Bronchial epithelial cell (primary cell): ENCODE measurements at places on chromosomes 4 and X. TPM values are rescaled to one million over a fixed set of nuclear protein-coding genes. Genes with fewer than 3 reads are reported as not detected.
A peak's percentile ranks its signal among the peaks of the same experiment; 100 is the strongest.

- DNase-seq, result no peak
These were observed 54.9 kb upstream of the PDE5A start for GRCh38 chr4:119683518-119683917.

- no peak for DNase-seq
These were observed 9.9 kb downstream of the PHEX start for GRCh38 chrX:22041907-22042530.

GRCh38 chr4:160318567-160319220, 1215.8 kb downstream of the RAPGEF2 start:
- no peak for DNase-seq

DNA sequence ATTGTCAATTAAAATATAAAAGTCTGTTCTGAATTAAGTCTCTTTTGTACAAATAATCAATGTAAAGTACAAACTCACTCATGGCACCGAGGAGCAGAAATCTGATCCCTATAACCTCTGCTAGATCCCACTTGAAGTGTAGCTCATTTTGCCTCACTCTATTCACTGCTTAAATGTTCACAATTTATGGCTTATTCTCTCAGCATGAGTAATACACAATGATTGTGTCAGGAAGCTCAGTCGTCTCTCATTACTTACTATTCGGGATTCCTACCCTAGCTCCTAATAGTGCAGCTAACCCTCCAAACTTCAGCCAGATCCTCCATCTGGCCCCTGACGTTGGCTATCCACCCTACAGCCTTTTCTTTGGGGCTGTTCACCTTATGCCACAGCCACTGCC, 4.7 kb upstream of the AMMECR1 start:
- peak; percentile 46 for DNase-seq

- no peak for DNase-seq
These were observed 21.0 kb upstream of the CLCN4 start for GRCh38 chrX:10135561-10136399.

DNA sequence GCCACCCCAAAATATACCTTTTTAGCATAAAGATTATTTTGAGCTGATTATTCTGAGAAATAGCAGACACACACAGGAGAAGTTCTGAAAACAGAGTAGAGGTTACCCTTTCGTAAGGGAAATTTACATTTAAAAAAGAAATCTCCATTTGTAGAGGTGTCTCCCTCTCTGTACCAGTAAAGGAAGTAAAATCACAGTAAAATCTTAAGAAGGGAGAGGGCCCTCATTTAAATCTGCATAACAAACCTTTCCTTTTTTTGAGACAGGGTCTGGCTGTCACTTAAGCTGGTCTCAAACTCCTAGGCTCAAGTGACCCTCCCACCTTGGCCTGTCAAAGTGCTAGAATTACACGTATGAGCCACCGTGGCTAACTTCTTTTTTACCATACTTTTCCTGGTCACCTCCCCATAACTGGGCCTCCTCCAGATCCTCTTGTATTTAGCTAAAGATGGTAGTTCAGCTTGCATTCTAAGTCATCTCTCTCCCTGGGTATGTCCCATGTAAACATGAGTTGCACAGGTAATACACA, 92.2 kb upstream of the INTU start:
- DNase-seq, result no peak

DNA sequence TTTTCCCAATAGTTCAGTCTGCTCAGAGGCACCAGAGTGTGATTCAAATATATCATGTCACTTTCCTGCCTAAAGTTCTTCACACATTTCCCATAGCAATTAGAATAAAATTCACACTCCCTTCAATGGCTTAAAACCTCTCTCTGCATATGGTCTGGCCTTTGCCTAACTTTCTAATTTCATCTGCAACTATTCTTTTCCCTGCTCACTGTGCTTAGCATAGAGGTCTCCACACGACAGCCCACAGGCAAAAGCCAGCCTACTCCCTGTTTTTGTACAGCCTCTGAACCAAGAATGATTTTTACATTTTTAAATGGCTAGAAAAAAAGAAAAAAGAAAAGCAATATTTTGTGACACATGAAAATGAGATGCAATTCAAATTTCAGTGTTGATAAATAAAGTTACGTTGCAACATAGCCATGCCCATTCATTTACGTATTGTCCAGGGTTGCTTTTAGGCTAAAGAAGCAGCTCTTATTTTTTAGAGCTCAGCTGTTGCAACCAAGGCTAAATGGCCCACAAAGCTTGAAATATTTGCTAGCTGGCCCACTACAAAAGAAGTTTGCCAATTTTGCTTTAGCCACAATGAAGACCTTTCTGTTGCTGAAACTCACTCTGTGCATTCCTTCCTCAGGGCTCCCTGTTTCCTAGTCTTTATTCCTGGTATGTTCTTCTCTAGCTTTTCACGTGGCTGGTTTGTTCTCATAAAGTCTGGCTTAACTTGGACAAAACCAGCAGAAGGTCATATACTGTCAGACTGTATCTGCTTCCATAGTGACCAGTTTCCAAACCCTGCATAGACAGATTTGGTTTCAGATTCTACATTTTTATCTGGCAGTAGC, 26.6 kb upstream of the IRF2 start:
- no peak for DNase-seq

- peak; percentile 1 for DNase-seq
These were observed 561.5 kb upstream of the PCDH10 start for GRCh38 chr4:132587626-132588025.

- peak; percentile 94 for DNase-seq
These were observed 33.2 kb upstream of the SLC9A7 start for GRCh38 chrX:46791927-46792809.

- DNase-seq, result peak; percentile 9
These were observed 133.1 kb downstream of the AKAP4 start for GRCh38 chrX:50067435-50068284.

GRCh38 chr4:78766026-78766425, 10.1 kb upstream of the BMP2K start:
- DNase-seq, result no peak

- peak; percentile 8 for DNase-seq
These were observed 357.8 kb downstream of the MID1IP1 start for GRCh38 chrX:39158801-39159657.

- no peak for DNase-seq
These were observed 2618.1 kb downstream of the ARAP2 start for GRCh38 chr4:33626221-33626620.

- DNase-seq, result no peak
These were observed 132.0 kb downstream of the CPZ start for GRCh38 chr4:8724436-8725070.

DNA sequence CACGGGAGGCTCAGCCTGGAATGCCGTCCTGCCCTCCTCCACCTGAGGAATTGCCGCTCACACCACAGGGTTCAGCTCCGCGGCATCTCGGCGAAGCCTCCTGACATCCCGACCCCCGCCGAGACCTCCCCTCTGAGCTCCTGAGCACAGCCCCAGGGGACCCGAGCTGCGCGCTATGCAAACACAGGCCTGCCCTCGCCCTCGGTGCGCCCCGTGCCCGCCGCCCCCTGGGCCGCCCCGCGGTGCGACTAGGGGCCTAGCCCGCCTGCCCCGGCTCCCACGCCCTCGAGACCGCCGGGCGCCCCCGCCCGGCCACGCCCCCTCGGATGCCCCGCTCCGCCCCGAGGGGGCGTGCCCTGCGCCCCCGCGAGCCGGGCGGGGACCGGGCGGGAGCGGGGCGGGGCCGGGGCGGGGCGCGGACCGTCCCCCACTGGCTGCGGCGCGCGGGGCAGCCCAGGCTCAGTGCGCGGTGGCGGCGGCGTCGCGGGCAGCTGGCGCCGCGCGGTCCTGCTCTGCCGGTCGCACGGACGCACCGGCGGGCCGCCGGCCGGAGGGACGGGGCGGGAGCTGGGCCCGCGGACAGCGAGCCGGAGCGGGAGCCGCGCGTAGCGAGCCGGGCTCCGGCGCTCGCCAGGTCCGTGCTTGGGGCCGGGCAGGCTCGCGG, at the start of gene FGFR3:
Gene FGFR3 (plus strand): TSS at position 462 of the 664 bp plus-strand sequence. CDS start 642 bp downstream, outside the sequence.
- no peak for DNase-seq

GRCh38 chr4:93396272-93396671, 432.3 kb upstream of the ATOH1 start:
- DNase-seq, result peak; percentile 78

GRCh38 chr4:96134806-96135205, 294.9 kb downstream of the PDHA2 start:
- DNase-seq, result no peak

- no peak for DNase-seq
These were observed 491.2 kb downstream of the INPP4B start for GRCh38 chr4:142354794-142355420.

GRCh38 chr4:40305328-40306170, 29.6 kb upstream of the CHRNA9 start:
- no peak for DNase-seq

DNA sequence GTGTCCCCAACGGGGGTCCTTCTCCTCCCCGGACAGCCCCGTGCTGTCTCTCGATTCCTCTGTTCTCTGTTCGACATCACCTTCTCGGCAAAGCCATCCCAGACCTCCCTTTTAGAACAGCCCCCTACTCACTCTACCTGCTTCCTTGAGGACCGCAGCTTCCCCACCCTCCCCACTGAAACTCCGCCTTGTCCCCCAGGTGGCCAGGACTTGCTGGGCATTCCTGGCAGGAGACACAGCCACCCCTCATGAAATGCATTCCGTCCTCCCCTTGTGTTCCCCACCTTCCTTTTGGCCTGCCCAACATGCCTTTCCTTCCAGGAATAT, 34.8 kb upstream of the GPR78 start:
- no peak for DNase-seq

DNA sequence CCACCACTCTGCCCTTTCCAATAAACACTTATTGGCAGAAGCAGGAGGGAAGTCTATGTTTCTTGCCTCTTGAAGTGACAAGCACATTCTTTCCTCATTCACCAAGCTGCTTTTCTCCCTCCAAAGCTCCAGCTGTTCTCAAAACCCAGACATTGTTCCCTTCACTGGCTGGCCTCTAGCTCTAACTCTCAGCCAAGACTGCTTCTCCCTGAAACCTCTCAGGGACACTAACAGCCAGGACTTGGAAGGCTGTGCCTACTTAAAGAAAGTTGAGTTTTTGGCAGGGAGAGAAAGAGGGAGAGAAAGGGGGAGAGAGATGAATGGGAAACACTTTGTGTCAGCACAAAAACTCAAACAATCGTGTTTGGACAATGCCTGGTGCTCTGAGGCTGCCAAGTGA, 99.5 kb downstream of the COX18 start:
- DNase-seq, result no peak

- DNase-seq, result peak; percentile 27
These were observed 60.6 kb upstream of the SPANXN2 start for GRCh38 chrX:143781103-143781502.

GRCh38 chrX:139739138-139739537, 31.2 kb upstream of the MCF2 start:
- DNase-seq, result peak; percentile 67

DNA sequence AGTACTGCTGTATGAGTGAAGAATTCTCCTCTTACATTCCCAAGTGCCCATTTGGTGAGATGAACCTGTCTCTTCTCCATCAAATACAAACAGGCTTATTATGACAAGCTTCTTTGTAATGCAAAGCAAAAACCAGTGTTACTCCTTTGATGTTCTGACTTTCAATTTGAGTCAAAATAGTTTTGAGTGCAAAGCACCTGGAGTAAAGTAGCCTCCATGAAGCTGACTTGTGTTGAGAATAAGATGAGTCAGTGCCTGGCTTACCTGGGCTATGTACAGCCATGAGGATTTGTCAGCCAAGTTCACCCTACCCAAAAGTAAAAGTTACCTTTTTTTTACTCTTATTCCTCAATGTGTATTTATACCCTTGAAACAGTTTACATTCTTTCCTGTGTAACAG, 132.5 kb upstream of the FMR1 start:
- no peak for DNase-seq

DNA sequence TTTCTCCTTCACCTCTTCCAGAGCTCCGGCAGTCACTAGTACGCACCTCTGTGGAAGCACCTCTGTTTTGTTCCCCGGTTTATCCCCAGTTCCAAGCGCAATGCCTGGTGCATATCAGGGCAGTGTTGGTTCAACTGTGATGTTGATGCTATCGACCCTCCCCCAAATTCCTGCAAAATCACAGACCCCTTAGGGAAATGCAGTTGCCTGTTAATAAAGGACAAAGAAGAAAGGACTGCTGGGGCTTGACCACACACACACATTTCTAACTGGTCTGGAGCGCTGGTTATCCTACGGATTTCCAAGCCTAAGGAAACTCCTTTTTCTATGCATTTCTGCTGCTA, 530 bp upstream of the NMU start:
- peak; percentile 8 for DNase-seq

GRCh38 chr4:147749811-147750321, 18.0 kb downstream of the ARHGAP10 start:
- DNase-seq, result no peak

- no peak for DNase-seq
These were observed 74.0 kb downstream of the STK32B start for GRCh38 chr4:5125321-5125720.

DNA sequence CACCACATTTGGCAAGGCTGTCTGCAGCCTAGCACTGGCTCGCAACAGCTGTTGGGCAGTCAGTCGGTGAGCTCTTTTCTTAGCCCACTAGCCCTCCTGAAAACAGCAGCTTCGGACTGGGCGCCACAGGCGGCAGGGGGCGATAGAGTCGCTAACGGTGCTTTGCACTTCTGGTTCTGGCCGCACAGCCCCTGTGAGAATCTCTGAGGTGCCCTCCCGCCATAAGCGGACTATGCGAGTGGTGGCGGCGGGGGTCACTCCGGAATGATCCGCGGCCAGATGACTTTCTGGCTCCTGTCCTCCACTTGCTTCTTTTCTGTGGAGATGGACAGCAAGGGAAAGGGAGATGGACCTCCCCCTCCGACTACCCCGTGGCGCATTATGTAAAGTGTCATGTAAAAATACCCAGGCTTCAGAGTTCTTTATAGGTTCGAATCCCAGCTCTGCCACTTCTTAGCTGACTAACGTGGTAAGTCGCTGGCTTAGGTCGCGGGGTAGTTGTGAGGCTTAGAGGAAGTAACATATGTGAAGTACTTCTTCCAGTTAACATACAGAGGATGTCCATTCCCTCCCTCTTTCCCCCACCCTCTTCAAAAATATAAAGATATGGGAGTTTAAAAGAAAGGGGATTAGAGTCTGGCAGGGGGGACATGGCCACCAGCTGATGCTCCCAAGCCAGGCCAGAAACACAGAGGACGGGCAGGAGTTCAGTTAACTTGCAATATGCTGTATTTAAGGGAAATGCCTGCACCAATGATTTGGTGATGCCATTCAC, 11.0 kb downstream of the ARHGAP36 start:
- no peak for DNase-seq

Gene HTR2C
- not detected in 2 replicates for total RNA-seq

Gene CD38
- total RNA-seq, result not detected in 2 replicates

Gene MAGED4B
- total RNA-seq, result 0.13 and 1.6 TPM in 2 replicates

Gene SMARCA5
- total RNA-seq, result 25.3 and 27.9 TPM in 2 replicates

Gene SYTL5
- total RNA-seq, result 1.3 and 10.2 TPM in 2 replicates

Gene EMCN
- not detected in 2 replicates for total RNA-seq

Gene APELA
- total RNA-seq, result not detected in 2 replicates

Gene MSX1
- total RNA-seq, result under 0.01 and 0.26 TPM in 2 replicates

Gene MAGEB10
- not detected in 2 replicates for total RNA-seq

Gene CRMP1
- 0.13 TPM in 1 of 2 replicates, not detected in the other for total RNA-seq

Gene DGAT2L6
- total RNA-seq, result not detected in 2 replicates

Gene TRIML2
- not detected in 2 replicates for total RNA-seq

Gene LRAT
- total RNA-seq, result 12.4 and 21.5 TPM in 2 replicates
